ENCODE measurements at places on chromosomes 6 and 20.

GRCh38 chr6:149935668-149936067 is 6.1 kb upstream of the ULBP2 start:
- DNase-seq: no peak

DNA sequence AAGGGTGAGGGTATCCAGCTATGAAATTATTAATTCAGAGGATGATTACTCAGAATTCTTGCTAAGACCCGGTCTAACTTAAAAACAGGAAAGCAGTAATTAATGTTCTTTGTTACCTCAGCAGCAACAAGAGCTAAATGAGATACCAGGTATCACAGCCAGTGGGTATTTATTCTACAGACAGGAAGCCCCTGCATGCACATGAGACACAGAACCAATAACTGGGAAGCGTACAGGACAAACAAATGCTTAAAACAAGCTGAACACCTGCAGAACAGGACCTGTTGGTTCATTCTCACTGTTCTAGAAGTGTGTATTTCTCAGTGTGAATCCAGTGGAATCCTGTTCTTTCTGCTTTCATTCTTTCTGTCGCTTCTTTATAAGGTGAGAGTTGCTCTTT is 30.9 kb downstream of the SCML4 start:
- DNase-seq: no peak

DNA sequence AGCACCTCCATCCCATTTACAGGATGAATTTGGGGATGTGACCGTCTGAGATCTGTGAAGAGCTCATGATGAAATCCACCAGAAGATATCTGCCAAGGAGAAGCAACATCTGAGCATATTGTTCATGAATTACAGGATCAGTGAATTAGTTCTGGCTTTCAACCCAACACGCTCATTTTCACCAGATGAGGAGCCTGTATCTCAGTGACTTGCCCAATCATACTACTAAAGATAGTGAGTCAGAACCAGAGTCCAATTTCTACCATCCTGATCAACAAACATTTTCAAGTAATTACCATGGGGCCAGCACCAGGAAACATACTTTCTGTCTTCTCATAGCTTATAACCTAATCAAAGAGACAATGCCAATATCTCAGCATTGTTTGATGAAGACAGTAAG is 116.6 kb downstream of the ZDHHC14 start:
- no peak for DNase-seq

- no peak for DNase-seq
Measured at GRCh38 chr6:20931093-20931492, 396.8 kb downstream of the CDKAL1 start.

DNA sequence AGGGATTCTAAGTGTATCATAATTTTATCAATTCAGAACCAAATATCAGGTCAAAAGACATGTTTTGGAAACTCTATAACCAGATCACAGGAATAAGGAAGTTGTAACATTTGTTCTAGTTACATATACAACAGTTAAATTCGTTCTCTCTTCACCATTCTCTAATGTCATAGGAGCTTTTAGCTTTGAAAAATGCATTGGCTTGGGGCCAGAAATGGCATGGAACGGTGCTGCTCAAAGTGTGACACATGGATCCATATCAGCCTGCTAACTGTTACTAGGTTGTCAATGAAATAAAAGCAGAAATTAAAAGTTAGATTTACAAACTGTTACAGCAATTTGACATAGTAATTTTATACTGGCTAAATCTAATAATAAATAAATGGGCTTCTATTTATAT is 120.3 kb downstream of the LCA5 start:
- no peak for DNase-seq

GRCh38 chr6:1619673-1620503 is 10.2 kb downstream of the FOXC1 start:
- peak; percentile 78 for DNase-seq

- no peak for DNase-seq
Measured at GRCh38 chr20:2775139-2775538, 25.3 kb downstream of the CPXM1 start.

GRCh38 chr6:152117156-152118133 is 310.0 kb downstream of the ESR1 start:
- no peak for DNase-seq

DNA sequence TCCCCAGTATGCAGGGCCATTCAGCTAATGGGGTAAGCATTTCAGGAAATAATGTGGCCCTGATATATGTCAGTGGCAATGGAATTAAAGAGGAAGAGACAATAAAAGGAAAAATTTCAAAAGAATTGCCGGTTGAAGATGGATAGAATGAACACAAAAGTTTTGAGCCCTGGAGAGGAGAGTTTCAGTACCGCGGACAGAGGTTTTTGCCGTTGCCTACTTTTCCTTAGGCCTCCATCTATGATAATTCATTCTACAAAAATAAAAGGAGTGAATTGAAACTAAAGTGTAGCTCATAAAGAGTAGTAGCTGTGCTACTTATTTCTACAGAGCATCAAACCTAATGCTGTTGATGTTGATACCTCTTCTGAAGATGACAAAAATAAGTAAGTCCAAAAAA is 140.7 kb downstream of the RNASET2 start:
- DNase-seq: no peak

DNA sequence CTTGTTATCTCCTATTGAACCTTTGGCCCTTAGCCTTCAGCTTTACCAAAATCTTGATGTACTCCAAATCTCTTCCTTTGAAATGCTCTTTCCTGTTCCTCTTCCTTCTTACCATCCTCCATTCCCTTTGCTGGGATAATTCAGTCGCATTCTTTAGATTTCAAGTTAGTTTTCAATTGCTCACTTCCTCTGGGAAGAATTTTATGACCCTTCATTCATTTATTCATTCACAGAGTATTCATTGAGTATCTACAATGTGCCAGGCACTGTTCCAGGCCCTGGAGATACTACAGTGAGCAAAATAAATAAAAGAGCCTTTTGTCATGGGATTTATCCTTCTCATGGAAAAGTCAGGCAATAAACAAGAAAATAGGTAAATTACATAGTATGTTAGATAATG is 548.2 kb upstream of the FLRT3 start:
- no peak for DNase-seq

DNA sequence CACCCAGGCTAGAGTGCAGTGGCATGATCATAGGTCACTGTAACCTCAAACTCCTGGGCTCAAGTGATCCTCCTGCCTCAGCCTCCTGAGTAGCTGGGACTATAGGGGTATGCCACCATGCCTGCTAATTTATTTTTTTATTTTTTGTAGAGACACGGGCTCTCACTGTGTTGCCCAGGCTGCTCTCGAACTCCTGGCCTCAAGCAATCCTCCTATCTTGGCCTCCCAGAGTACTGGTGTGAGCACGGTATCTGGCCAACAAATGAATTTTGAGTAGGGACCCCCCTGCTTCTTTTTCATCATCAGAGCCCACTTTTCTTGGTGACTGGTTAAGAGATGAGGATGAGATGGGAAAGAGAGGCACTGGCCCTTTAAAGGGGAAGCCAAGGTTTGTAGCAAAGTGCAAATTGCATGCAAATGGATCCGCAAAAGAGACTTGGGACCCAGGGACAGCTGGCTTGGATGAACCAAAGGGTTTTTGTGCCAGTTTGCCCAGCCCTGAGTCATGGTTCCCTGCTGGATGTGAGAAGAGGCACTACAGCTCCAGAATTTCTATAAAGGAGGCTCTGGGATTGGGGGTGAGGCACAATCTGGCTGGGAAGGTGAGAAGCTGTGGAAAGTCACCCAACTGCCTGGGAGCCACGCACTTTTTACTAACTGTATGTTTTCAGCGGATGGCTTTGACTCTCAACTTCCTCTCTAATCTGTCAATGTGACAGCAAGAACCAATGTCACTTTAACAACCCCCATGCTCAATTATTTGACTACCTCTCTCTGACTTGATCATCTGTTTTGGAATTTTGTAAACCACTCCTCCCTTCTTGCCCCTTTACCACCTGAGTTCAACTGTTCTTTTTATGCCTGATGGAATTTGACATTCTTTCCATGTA is 58.7 kb upstream of the RNF24 start:
- DNase-seq: no peak

GRCh38 chr6:16240589-16241320 is 2.4 kb downstream of the GMPR start:
- DNase-seq: no peak

- DNase-seq: no peak
Measured at GRCh38 chr6:54195637-54196036, 84.4 kb downstream of the MLIP start.

- no peak for DNase-seq
Measured at GRCh38 chr6:111710439-111710838, 104.8 kb upstream of the TRAF3IP2 start.

DNA sequence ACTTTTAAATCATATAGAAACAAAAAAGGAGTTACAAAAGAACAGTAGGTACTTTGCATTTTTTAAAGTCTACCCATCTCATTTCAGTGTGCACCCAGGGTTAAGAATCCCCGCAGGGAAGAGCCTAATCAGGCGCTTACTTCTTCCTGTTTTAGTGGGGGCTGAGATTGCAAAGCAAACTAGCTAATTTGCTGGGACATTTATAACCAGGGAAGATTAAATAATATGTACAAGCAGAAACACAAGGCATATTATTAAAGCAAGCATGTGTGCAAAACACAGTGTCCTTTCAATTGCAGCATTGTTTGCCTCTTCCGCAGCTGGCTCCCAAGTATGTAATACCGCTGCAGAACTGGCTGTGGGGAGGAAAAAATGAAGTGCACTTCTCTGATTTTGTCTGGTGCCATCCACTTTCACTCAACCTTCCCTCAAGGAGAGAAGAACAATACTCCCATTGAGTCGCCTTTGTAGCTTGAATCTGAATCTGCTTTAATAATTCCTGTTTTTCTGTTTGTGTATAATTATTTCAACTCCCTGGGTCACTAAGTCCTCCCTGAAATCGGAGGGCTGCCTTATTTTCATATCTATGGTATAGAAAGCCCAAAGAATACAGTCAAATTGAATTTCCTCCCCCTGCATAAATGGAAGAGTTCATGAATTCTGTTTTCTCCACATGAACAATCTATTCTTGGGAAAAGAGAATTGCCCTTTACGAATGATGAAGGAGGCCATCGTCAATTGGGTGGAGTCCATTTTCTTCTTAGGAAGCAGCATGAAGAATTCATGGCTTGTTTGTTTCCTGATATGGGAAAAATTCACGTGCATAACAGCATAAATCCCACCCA is 23.3 kb upstream of the BCAS1 start:
- no peak for DNase-seq

DNA sequence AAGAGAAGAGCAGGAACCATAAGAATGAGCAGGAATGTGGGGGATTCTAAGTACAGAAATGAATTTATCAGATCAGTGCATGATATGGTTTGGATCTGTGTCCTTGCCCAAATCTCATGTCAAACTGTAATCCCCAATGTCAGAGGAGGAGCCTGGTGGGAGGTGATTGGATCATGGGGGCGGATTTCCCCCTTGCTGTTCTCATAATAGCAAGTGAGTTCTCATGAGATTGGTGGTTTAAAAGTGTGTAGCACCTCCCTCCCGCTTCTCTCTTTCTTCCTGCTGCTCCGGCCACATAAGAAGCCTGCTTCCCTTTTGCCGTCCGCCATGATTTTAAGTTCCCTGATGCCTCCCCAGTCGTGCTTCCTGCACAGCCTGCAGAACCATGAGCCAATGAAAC is 49.2 kb downstream of the KHDC1L start:
- no peak for DNase-seq

- DNase-seq: no peak
Measured at GRCh38 chr6:136429264-136430065, 120.8 kb downstream of the MAP7 start.

DNA sequence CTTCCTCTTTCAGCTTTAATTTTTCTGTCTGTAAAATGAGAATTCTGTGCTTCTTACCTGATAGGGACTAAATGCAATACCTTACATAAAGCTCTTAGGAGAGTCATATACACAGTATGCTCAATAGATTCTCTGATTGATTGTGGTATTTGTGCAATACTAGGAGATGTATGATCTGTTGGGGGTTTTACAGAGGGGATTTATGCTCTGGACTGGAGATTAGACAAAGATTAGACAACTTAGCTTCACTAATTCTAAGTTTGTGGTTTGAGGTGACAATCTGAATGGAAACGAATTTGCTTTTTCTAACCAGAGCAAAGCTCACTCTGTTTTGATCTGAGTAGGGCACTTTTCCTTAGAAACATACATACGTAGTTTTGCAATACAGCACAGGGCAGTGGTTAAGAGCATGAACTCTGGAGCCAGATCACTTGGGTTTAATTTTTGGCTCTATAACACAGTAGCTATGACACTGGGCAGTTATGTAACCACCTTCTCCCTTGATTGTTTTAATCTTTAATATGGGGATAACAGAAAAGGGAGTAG is 126.2 kb downstream of the RNF144B start:
- no peak for DNase-seq

- no peak for DNase-seq
Measured at GRCh38 chr20:13426870-13427269, 205.8 kb downstream of the ISM1 start.

GRCh38 chr6:33661106-33661838 is 40.1 kb downstream of the ITPR3 start:
- DNase-seq: no peak
